Activated CD4-positive, alpha-beta memory T cell treated with anti-CD3 and anti-CD28 coated beads for 36 hours (primary cell): ENCODE measurements at places on chromosomes 3 and 15. TPM values are rescaled to one million over a fixed set of nuclear protein-coding genes. Genes with fewer than 3 reads are reported as not detected.

- no peak for DNase-seq
Measured at GRCh38 chr15:47516558-47516957, 200.7 kb upstream of the SEMA6D start.

The CELSR3 gene
- total RNA-seq: 6.9 TPM

DNA sequence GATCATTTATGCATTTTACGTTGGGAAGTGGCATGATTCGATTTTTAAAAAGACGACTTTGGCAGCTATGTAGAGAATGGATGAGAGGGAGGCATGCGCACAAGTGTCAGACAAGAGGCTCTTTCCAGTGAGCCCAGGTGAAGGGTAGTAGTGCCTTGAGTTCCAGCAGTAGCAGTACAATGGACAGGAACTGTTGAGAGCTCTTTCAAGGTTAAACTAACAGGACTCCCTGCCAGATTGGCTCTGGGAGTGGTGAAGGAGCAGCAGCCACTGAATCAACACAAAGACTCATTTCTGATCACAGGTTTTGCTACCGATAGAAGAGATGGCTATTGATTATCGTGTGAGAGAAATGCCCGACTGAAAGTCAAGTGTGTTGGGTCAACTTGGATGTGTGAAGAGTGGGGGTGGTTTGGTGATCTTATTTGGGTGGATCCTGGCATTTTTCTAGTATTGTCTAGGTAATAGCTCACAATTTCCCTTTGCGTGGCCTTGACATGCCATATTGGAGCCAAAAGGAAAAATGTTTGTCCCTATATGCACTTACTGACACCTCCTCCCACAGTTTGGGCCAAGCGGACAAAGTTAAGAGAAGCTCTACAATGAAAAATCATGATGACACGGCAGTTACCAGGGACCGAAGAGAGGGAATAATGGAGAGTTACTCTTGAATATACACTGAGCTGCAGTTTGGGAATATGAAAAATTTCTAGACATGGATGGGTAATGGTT is 81.6 kb upstream of the MDFIC2 start:
- DNase-seq: no peak

DNA sequence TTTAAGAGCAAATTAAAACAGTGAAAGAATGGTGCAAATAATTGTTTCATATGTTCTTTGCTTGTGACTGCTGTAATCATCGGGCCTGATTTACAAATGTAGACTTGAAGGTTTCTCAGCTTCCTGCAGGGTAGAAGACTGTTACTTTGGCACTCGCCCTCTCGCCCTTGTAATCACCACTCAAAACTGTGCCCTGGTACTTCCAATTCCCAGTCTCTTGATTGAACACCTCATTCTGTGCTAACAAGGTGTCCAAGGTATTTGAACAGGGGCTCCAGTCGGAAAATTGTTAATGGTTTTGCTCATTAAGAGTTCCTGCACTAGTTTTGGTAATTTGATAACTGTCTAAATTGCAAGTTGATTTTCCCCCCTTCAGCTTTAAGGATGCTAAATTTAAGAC is 209.5 kb downstream of the ZIC1 start:
- no peak for DNase-seq

- no peak for DNase-seq
Measured at GRCh38 chr3:155585384-155585783, 159.5 kb downstream of the PLCH1 start.

GRCh38 chr15:100948430-100948762 is 29.2 kb downstream of the LRRK1 start:
- DNase-seq: no peak
